Retina (tissue), 1 donor: ENCODE measurements at places on chromosomes 1 and 21.

DNA sequence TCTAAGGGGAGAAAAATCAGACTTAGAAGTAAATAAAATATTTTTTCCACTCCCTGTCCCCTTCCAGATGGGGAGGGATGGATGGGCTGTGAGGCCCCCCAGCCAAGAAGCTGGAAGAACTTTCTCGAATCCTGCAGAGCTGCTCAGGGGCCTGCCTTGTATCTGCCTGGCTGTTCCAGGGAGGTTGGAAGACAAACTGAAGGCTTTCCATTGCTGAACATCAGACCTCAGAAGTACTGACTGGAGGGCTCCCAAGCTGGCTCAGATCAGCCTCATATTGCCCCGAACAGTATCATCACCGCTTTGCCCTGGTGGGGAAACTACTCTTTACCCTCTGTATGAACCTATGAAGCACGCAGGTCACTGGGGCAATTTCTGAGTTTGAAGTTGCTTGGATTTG is 12.4 kb upstream of the F3 start:
- no peak for DNase-seq

- DNase-seq = no peak
Observed at GRCh38 chr1:223133306-223133823, 9.7 kb downstream of the TLR5 start.

- no peak for DNase-seq
Observed at GRCh38 chr21:25895565-25896205, 160.9 kb downstream of the GABPA start.

- no peak for DNase-seq
Observed at GRCh38 chr1:160577671-160578070, 1.6 kb downstream of the CD84 start.

GRCh38 chr1:227884370-227885134 is 63.2 kb downstream of the WNT9A start:
- no peak for DNase-seq

DNA sequence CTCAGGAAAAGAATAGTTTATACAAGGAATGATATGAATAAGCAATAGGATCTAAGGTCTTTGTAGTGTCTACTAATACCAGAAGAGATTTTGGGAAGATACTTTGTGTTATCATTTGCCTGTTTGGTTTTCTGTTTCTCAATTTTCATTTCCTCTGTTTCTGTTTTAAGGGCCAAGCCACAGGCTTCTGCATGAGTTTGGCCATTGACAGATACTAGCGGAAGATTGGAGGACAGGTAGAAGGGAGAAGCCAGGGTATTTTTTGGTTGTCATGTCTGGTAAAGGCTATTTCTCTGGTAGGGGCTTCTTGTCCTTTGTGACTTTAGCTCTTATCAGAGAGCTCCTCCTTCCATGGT is 51.4 kb downstream of the HS2ST1 start:
- no peak for DNase-seq

DNA sequence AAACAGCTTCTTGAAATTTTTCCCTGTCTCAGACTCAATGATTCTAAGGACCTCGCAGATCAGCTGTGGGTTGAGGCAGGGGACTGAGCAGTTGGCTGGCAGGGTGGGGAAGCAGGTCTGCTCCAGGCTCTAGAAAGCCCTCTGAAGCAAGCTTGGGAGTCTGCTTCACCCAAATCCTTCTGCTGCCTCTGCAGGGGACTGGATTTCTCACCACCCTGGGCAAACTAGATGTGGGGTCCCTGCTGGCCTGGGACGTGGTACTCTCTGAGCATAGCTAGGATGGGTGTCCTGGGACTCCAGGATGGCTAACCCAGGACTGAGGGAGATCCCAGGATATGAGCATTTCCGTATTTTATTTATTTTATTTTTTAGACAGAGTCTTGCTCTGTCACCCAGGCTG is 89.3 kb downstream of the LAMC2 start:
- no peak for DNase-seq

DNA sequence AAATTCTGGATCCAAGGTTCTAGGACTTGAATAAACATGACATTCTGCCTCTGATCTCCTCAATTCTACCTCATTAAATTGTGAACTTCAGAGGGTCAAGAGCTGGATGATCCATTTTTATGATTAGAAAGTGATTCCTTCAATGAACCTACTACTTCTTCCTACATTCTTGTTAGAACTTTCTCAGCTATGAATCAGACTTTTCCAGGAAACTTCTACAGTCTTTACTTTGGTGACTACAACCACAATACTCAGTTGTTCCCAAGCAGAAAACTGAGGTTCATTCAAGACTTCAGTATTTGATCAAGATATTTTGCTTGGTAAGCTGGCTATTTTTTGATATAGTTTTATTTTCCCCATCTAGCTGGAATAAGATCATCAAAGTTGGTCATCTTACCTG is 51.4 kb downstream of the CDC7 start:
- DNase-seq = no peak

DNA sequence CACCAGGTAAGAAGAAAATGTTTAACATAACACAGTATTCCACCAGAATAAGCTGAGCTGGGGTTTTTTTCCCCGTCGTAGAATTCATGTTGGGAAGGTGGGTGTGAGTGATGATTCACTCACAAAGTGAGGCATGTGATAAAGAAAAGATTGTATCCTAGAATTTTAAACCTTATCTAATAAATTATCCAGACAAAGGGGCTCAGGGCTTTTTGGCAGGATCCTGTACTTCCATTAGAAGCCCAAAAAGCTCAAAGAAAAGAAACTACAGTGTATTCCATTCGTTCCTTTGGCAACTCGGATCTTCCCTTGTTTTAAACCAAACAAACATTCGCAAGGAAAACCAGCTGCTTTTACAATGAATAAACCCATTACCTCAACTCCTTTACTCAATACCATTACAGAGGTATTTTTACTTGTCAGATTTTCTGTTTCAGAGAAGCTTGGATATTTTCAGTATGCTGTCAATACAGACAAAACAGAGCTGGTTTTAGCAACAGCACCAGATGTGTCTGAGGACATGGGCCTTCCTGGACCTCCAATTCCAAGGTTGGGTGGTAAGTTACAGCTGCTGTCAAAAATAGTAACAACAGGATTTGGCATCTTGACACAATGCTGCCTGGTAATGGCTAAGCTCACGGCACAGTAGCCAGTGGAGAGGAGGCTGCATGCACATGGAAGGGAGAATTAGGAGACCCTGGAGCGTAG is 159.9 kb upstream of the RUNX1 start:
- no peak for DNase-seq

GRCh38 chr21:38538353-38538752 is 40.1 kb upstream of the ERG start:
- no peak for DNase-seq

- no peak for DNase-seq
Observed at GRCh38 chr21:31682620-31683019, 23.1 kb downstream of the SOD1 start.

DNA sequence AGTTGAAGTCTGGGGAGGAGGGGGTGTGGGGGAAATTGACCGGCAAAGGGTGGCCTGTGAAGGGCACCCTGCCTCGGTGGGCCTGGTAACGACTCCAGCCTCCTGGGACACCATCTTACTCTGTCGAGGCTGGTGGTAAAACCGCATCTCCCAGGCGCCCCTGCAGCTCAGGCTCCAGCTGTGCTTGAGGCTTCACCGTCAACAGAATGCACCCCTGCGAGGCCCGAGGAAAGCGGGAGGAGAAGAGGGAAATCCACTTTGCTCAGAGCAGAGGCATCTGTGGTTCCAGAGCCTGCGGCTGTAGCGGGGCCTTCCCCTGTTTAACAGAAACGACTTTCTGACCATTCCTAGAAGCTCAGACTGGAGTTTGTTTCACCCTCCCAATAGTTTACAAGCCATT is 165.6 kb downstream of the NPHP4 start:
- no peak for DNase-seq

- no peak for DNase-seq
Observed at GRCh38 chr1:202624781-202625108, 85.5 kb downstream of the SYT2 start.

GRCh38 chr1:25065321-25065721 is 135.2 kb upstream of the RUNX3 start:
- DNase-seq = peak; percentile 60

- peak; percentile 56 for DNase-seq
Observed at GRCh38 chr1:16153999-16154673, 1.7 kb downstream of the EPHA2 start.

- no peak for DNase-seq
Observed at GRCh38 chr1:112395256-112395820, 676 bp upstream of the CTTNBP2NL start.

DNA sequence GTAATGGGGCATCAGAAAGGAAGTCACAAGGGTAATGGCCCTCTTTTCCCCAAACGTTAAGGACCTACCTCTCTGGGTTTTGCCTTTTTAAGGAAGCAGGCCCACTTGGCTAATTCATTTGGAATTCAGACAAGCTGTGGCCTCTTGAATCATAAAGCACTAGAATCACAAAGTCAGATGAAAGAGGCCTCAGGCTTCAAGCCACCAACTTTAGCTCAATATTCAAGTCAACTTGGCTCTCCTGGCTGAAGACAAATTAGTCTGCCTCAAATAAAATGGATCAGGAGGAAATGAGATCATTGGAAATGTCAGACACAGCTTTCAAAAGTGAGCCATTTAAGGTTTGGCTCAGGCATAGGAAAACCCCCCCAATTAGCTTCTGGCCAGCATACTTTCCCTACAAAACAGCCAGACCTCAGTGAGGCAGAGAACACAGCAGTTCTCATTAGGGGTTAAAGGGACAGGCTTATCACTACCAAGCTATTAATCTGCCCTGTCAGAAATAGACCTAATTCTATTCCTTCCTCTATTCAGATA is 34.3 kb downstream of the SLC35D1 start:
- DNase-seq = no peak

DNA sequence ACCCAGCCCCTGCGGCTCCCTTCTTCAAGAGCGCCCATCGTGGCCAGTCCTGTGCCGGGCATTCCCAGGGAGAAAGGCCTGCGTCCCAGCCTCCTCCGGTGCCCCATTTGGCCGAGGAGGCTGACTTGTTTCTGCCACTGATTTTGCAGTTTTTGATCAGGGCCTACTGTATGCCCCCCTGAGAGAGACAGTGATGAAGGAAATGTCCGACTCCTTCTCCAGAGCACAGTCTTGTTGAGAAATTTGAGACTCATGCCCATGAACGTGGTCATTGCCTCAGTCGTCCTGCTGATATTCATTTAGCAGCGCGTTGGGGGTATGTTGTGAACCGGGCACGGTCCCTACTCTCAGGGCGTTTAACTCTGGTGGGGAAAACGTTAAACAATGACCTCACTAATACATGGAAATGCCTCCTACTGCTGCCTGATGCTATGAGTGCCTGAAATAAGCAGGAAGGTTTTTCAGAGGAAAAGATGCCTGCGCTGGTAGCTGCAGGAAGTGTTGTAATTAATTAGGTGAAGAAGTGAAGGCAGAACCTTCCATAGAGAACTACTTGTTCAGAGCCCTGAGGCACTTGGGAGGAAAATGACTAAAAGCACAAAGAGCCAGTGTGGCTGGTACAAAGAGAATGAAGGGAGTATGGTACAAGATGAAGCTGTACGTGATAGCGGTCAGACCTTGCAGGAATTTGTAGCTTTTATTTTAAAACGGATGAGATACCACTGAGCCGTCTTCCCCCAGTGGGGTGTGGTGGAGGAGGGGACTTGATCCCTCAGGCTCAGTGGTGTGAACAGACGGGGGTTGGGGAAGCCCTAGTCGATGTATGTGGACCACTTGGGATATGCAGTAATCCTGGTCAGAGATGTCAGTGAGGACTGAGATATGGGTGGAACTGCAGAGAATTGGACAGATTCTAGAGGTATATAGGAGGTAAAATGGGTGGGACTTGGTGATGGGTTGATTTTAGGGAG is 730 bp downstream of the ZCCHC17 start:
- no peak for DNase-seq

DNA sequence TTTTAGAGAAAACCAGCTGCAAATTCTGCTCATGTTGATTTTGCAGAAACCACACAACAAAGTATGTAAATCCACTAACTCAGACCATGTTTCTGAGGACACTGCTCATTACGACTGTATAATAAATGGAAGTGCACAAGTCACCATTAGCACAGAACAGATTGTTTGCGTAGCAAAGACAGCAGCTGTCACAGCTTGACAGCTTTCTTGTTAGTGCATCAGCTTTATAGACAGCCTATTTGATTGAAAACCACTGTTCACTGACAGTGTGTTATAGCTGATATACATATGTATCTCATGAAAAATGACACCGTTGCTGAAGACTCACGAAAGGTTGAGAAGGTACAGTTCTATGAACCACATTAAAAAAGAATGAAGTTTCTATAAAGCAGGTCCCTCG is 560.2 kb upstream of the ZRANB2 start:
- DNase-seq = no peak

- peak; percentile 62 for DNase-seq
Observed at GRCh38 chr1:246506367-246506673, 759 bp downstream of the SMYD3 start.

- DNase-seq = no peak
Observed at GRCh38 chr1:87743256-87743655, 414.6 kb downstream of the LMO4 start.

GRCh38 chr1:206012086-206012859 is 9.1 kb upstream of the RAB7B start:
- no peak for DNase-seq

GRCh38 chr1:116375887-116376728 is 3.1 kb downstream of the ATP1A1 start:
- no peak for DNase-seq

GRCh38 chr1:44263568-44264450 is 50.5 kb downstream of the DMAP1 start:
- DNase-seq = no peak

DNA sequence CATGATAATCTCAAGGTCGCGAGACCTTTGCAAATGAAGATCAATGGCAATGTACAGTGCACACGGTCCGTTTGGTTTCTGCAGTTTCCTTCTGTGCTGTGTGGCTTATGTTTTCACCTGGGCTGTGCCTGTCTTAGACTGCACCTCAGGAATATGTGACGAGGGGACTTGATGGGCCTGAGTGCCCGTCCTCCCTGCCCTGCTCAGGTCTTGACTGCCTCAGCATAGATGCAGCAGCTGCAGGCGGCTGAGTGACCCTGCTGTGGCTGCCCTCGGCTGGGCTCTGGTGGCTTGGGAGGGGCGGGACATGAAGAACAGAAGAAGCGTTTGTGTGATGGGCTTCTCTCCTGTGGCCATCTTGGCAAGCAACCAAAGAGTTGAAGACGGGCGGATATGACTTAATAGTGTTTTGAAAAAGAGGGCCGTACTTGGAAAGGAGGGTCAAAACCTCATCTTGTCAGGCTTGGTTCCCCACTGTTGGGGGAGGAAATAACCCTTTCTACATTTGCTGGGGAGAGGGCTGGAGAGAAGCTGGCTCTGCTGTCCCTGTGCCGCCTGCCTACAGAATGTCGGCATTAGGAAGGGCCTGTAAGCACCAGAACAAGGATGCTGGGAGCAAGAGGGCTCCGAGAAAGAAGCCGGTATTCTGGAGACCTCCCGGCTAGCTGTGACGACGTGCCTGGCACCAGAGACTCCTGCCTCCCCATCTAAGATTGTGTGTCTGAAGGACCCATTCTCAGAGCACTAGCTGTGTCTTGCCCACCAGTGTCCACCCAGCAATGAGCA is 7.1 kb downstream of the MYBPHL start:
- no peak for DNase-seq
